ENCODE measurements at places on chromosomes 6 and 20. TPM values are rescaled to one million over a fixed set of nuclear protein-coding genes. Genes with fewer than 3 reads are reported as not detected.

FAM83C gene
- not detected for total RNA-seq

ANKRD66 gene
- total RNA-seq: not detected

ZKSCAN8 gene
- 12.0 TPM for total RNA-seq

SNAP25 gene
- not detected for total RNA-seq

SLC22A7 gene
- not detected for total RNA-seq

DNA sequence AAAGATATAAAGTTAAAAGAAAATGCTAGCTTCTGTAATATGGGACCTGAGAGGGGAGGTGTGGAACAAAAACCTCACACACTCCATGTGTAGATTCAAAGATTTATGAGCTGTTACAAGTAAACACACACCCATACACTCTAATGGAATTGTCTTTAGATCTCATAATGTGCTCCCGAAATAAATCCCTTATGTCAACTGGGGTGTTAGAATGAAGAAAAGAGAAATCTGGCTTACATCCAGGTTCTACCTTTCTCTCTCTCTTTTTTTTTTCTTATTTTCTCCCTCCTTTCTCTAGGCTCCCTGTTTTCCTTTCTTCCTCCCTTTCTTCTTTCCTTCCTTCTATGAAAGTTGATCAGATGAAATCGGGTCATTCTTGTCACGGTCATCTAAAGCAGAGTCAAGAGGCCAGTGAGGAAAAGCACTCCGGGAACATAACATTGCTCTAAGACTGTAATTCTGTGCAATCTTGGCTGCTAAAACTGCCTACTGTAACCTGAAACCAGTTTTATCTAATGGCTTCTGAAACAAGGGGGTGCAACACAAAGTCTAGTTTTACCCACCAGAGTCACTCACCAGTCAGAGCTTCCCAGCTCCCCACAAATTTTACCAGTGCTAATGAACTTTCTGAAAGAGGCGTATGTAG lies 68.3 kb upstream of the BTBD3 start:
- peak; percentile 43 for DNase-seq

DNA sequence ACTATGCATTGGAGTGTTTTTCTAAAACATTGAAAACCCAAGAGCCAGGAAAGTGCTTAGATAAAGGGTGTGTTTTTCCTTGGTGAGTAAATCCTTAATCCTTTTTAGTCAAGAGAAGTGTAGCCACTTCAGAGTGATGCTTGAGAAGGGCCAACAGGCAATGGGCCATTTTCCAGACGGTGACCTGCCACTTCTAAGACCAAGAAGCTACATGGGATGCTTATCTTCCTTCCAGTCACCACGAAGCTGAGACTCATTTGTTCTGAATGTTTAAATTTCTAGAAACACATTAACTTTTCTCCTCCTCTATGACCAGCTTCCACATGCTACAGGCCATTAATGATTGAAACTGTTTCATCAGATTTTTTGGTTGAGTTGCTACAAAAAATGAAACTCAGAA lies 34.4 kb upstream of the NHSL1 start:
- no peak for DNase-seq

GRCh38 chr6:6505111-6505510 lies 83.4 kb upstream of the LY86 start:
- DNase-seq: no peak

DNA sequence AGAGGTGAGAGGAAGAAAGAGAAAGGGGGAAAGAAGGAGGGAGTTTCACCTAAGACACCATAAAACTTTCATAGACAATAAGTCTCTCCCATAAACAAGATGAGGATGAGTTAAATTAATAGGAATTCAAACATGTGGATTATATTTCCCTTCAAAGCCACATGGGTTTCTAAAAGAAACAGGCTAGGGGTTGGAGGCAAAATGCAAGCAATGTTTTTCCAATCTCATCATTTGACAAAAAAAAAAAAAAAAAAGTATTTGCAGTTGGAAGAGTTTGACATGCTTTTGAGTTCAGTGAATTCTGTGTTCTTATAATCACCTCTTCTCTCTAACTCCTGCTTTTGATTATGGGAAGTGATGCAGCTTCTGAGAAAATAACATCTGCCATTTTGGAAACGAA lies 286.5 kb upstream of the PRND start:
- DNase-seq: peak; percentile 76

DNA sequence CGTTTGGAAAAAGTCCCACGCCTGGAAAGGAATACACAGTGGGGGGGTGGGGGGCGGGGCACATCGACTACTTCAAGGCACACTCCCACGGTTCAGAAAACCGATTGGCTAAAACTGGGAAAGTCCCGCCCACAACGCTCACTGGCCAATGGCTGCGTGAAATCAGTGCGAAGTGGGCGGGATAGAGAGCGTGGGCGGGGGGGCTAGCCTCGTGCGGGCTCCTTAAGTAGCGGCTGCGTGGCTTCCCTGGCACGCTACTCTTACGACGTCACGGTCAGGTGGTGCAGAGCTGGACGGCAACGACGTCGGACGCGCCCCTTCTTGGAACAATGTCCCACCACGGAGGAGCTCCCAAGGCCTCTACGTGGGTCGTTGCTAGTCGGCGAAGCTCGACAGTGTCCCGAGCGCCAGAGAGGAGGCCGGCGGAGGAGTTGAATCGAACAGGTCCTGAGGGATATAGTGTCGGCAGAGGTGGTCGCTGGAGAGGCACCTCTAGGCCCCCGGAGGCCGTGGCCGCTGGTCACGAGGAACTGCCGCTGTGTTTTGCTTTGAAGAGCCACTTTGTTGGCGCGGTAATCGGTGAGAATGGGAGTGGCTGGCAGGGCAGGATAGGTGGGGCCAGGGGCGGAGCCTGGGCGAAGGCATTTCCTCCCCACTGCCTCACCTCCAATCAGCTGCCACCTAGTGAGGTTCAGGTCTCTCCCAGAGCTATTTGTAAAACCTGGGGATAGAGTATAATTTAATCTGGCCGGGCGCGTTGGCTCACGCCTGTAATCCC lies at the start of gene DDX43:
Gene DDX43 (plus strand): TSS at position 252 of the 778 bp plus-strand sequence. CDS start 78 bp downstream, at position 330.
- DNase-seq: peak; percentile 58

DNA sequence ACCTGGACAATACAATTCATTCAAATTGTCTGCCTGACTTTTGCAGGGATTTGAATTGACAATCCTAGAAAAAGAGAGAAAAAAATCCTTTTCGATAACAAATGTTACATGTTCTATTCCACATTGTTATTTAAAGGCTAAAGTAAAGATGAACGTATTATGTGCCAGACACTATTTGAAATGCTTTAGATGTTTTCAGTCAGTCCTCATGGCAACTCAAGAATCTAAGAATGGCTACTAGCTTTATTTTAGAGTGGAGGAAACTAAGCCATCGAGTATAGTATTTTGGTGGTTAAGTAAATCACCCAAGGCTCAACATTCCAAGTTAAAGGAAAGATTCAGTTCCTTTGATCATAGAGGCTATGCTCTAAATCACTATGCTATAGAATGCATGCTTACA lies 558.6 kb upstream of the MAN1A1 start:
- no peak for DNase-seq

DNA sequence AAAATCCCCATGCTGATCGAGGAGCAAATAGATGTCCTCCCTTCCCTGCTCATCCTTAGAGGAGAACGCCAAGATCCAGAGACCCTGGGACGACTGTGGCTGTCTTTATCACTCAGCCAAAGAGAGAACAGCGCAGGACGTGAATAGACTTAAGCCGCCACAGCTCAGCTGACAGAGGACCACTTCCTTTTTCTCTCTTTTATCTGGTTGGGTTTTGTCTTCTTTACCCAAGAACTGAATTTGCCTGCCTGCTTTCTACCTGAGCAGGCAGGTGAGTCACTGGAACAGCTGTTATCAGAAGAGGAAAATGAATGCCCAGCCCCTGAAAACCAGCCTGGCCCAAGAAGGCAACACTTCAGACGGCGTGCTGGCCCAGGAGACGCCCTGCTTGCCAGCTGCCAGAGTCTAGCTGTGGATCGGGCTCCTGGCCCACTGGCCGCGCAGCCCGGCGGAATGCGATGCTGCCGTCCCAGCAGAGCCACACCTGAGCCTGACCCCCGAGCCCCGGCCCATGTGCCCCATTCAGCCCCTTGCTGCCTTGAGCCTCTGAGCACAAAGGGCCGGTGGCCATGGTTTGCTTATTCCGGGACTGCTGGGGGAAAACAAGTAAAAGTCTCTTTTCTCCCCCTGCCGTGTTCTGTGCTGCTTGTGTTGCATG lies 82.1 kb downstream of the TCP11 start:
- DNase-seq: no peak

DNA sequence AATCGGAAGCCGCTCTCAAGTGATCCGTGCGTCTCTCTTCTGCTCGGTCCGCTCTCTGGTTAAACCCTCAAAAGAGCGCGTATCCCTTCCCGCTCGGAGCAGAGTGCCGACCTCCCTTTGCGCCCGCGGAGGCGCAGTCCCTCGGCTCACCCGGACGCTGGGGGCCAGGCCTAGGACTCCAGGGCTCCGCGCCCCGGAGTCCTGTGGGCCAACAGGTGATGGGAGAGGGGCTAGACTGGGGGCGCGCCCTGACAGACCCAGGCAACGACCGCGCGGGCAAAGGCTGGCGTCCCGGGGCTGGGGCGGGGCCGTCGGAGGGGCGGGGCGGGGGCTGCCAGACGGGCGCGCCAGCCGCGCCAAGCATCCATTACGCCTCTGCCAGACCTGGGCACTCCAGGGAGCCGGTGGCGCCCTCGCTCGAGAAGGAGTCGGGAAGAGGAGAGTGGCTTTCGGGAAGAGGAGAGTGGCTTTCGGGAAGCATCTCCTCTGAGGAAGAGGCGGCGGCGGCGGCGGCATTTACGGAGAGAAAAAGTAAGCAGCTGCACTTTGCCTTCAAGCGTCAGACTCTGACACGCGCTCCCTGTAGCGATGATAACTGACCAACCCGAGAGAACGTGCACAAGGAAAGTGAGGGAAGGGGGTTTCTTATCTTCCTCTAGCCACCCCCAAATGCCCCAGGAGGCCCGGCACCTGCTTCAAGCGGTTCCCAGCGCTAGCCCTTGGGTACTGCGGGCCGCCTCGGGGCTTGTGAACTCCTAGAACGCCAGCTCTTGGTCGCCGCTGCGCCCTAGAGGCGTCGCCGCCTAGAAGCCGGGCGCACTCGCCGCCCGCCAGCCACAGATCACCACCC lies 2.6 kb downstream of the EPHA7 start:
- peak; percentile 3 for DNase-seq

- DNase-seq: no peak
Measured at GRCh38 chr6:141264101-141264500, 868.6 kb upstream of the GJE1 start.

DNA sequence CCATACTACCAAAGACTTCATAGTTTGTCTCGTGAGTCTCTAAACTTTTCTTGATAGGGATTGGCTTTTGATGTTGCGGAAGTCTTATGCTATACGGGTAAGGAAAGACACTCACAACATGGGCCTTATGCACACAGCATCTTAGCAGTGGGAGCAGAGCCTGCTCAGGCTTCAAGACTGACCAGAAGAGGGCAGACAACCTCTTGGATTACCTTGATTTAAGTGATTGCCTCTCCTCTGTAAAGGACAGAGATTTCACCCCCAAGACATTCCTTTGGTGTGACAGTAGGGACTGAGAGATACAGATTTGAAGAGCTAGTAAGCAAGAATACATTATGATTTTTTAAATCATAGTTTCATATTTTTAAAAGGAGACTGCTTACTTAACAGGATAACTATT lies 71.0 kb upstream of the SAMD3 start:
- DNase-seq: peak; percentile 79

- peak; percentile 11 for DNase-seq
Measured at GRCh38 chr20:24118441-24119175, 130.0 kb upstream of the GGTLC1 start.

DNA sequence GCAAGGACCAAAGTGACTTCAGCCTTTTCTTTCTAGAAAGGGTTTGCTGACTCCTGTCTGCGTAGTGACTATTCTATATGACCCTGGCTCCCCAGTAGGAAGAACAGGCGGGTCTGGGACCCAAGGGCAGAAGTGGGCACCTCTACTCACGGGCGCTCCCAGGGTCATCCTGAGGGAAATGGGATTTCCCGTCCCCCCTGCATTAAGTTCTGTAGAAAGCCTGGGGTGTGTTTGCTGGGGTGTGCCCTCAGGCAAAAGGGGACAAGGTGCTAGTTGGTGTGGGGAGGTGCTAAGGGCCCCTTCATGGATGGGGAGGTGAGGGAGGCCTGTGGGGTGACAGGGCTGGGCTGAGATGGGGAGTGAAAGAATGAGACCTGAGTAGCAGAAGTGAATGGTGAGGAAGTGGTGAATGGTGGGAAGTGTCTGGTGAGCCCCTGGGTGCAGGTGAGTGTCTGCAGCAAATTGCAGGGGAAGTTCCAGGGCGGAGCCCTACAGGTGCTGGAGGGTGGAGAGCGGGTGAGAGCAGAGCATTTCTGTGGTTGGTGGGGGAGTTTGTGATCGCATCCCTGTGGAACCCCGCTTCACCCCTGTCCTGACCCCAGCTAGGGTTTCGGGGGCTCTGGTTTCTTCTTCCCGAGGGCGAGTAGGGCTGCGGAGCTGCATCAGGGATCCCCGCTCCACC lies 21.1 kb downstream of the RAET1L start:
- no peak for DNase-seq

DNA sequence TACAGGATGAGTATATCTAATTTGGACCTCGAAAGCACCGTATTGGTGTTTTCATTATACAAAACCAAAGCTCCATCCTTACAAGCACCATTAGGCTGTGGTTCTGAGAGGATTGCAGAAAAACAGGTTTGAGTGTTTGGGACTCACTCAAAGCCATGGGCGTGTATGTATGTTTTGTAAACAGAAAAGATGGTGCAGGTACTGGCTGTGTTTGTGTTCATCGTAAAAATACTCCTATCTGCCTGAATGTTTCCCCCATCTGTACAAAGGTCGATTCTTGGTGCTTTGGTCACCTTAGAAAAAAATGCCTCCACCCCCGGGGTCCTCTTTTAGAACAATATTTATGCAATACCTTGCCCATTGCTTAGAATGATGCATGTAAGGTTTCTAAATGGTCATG lies 286.6 kb downstream of the TSHZ2 start:
- no peak for DNase-seq

- DNase-seq: no peak
Measured at GRCh38 chr20:63711085-63711645, 3.3 kb downstream of the ZGPAT start.

DNA sequence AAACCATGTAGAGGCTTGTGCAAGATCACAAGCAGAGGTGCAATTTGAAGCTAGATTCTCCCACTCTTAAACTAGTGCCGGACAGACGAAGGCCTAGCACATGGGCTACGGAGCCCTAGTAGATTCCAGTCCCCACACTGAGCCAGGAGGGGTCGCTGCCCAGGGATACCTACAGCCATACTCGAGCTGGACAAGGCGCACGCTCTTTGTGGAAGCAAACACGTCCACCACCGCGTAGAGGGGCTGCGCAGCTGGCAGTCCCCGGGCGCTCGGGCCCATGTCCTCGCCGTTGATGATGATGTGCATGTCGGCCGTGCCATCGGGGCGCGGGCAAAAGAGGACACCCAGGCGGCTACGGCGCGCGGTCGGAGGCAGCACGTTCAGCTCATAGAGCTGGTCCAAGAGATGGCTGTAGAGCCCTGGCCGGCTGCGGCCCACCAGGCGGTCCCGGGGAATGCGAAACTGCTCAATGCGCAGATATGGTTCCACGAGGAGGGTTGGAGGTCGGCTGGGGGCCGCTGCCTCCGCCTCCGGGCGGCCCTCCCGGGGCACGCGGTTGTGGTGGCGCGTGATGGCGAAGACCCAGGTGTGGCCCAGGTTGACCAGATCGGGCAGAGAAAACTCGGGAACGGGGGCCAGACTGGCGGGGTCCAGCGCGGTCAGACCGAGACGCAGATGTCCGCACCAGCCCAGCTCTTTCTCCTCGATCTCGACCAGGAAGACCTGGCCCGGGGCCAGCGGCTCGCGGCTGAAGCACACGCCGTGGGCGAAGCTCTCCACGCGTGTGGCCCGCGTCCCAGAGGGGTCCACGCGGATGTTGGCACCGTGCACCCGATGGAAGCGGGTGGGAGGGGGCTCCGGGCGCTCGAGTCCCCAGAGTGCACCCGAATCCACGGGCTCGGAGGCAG lies 677 bp downstream of the NEURL2 start:
- peak; percentile 83 for DNase-seq

All from GM23248 (cell line).